ENCODE measurements at places on chromosomes 16 and 17.

DNA sequence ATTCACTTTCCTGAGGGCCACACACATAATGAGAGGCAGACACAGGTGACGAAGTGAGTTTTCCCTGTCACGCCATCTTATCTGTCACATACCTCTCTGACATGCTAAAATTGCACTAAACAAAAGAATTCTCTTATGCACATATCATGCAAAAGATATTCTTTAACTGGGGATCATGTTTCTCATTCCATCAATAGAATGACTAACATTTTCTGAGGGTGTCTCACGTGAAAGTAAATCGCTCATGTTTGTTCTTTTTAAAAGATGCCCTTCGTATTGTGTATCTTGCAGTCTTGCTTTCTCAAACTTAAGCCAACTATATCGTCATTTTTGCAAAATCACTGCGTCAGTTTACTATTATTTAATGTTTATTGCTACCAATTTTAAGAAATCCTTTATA lies 306.4 kb downstream of the WWOX start:
- DNase-seq: no peak

GRCh38 chr17:15409721-15410250 lies 57.6 kb downstream of the CDRT4 start:
- DNase-seq: no peak

DNA sequence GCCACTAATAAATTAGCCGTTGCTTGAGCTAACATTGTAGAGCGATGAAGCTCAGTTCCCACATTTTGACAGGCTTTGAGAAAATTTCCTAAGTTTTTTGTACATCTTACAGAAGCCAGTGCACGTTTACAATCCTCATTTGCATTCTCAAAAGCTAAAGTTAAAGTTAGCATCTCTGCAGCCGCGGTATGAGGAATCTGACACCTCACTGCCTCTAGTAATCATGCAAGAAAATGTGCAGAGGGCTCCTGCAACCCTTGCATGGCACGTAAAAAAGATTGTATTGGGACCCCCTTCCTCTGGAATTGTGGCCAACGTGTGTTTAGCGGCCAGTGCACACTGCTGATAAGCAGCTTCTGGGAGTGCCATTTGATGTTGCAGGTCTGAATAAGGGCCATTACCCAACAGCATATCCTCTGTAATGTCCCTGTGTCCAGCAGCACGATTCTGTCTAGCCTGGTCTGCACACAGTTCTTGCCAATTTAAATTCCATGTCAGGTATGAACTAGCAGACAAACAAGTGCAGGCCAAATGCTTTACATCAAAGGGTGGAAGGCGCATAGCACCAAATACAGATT lies 12.4 kb upstream of the ZNF689 start:
- no peak for DNase-seq

DNA sequence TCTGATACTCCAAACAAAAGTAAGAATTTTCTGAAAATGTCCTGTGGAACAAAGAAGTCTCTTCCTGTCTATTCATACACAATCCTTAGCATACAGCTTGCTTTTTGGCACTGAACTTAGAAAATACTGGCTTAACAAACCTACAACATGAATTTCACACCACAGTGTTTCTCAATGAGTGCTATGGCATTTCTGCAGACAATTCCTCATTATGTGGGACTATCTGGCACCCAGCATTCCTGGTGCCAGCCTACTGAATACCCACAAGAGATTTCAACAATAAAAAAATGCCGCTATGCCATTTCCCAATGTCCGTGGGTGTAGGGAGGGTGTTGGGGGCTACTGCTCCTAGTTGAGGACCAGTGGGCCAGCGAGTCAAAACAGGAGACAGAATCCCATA lies 62.1 kb downstream of the ZNF652 start:
- DNase-seq: no peak

- no peak for DNase-seq
These were observed 43.6 kb upstream of the ANKFY1 start for GRCh38 chr17:4307179-4307930.

DNA sequence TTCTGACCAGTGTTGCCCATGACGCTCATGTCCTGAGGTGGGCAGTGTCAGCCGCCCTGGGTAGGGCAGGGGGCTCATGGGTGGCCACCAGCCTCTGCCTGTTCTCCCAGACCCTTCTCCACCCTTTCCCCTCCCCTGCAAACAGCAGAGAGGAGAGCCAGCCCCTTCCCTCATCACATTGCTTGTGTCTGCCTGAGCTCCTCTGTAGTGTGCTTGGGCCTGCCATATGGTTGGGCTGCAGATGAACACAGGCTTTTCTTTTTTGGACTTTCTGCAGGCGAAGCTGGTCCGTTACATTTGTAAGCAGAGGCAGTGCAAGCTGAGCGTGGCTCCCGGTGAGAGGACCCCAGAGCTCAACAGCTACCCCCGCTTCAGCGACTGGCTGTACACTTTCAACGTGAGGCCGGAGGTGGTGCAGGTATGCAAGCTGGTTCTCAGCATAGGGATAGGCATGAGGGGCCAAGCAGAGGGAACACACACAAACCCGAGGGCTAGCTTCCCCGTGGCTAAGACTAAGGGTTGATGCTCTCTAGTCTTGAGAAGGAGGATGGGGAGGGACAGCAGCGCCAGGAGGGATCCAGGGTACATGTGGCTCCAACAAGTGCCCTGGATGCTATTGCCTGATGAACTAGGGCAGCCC lies 80.6 kb upstream of the LGALS9 start:
- DNase-seq: peak; percentile 49

DNA sequence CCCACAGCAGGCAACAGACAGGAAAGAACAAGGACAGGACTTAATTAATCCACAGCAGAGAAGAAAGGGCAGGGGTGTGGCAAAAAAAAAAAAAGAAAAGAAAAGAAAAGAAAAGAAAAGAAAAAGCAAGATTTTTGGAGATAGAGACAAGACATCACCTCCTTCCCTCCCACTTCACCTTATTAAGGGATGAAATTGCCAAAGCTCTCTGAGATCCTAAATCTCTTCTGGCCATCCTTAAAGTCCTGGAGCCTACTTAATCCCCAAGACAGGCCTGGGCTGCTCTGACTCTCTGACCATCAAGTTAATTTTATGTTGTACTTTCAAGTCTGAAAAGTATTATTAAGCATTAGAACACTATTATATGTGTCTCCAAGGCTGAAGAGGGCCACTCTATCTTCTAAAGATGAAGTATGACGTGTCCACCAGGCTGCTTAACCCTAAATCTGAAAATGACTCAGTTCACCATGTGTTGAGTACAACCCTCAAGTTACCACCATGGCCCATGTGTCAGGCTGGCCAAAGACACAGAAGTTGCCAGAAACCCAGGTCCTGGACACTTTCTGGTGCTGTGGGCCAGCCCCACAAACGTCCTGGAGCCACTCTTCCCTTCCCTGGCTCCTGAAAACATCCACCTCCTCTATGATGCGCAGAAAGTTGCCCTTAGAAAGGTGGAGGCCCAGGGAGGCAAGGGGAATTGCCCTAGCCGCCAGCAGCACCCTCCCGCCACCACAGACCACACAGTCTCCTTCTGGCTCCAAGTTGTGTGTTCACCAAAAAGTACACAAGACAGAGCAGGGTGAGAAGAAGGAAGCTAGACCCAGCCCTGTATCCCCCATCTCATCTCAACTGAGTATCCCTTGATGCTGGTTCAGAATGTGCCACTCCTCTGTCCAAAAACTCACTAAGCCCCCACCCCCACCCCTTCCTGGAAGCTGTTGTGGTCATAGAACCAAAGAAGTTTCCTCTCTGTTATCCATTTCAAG lies 2.7 kb downstream of the SOCS1 start:
- DNase-seq: no peak

- DNase-seq: no peak
These were observed 154.4 kb upstream of the PIRT start for GRCh38 chr17:10992106-10992880.

- DNase-seq: no peak
These were observed 13.9 kb downstream of the NUP93 start for GRCh38 chr16:56743840-56744239.

DNA sequence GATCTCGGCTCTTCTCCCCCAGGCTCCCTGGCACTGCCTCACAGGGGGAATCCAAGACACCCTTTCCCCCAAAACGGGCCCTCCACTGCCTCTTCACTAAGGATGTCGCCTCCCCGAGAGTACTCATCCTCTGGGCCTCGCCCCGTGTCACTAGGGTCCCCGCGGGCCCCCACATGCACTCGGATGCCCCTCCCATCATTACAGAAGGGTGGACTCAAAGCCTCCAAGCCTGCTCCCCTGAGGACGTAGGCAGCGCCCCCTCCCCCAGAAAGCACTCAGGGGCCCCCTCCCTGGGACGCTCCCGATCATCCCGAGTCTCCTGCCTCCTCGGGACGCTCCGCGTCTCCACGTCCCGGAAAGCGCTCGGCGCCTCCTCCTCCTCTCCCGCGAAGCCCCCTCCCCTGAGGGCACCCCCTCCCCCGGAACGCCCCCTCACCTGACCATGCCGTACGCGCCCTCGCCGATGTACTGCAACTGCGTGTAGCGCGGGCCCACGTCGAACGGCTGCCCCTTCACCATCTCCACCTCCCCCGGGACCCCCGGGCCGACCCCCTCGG lies 338 bp downstream of the MAPK3 start:
- no peak for DNase-seq

DNA sequence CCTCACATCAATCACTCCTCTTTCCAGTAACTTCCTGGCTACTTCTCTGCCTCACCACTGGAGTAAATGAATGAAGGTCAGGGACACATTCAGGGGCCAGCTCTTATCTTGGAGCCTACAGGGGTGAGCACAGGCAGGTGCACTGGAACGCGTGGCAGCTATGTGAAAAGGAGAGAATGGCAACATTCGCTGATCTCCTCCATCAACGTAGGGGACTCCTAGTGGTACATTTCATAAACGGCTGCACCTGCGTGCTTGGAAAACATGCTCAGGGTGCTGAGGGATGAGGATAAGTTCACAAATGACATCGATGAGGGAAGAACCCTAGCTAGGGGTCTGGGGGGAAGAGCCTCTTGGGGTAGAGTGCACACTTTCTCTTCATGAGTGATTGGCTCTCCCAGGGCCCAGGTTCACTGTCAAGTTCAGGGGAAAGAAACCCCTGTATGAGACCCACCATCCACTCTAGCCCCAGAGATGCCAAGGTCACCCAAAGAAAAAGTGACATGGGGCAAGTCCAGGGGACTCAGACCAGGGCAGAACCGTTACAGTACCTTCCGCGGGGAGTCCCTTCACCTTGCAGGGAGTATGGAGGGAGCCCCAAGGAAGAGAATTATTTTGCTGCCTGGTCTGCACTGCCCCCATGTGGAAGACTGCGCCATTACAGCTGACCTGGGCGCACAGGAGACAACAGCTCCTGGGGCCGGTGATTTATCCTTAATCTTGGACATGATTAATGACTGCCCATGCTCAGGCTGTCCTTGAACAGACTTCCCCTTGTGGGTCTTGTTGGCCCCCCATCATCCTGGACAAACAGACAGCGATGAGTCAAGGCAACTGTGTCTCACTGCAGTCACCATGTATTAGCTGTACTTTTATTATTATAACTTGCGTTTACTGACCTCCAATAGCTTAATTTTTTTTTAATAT lies 30.1 kb downstream of the VAC14 start:
- DNase-seq: peak; percentile 64

DNA sequence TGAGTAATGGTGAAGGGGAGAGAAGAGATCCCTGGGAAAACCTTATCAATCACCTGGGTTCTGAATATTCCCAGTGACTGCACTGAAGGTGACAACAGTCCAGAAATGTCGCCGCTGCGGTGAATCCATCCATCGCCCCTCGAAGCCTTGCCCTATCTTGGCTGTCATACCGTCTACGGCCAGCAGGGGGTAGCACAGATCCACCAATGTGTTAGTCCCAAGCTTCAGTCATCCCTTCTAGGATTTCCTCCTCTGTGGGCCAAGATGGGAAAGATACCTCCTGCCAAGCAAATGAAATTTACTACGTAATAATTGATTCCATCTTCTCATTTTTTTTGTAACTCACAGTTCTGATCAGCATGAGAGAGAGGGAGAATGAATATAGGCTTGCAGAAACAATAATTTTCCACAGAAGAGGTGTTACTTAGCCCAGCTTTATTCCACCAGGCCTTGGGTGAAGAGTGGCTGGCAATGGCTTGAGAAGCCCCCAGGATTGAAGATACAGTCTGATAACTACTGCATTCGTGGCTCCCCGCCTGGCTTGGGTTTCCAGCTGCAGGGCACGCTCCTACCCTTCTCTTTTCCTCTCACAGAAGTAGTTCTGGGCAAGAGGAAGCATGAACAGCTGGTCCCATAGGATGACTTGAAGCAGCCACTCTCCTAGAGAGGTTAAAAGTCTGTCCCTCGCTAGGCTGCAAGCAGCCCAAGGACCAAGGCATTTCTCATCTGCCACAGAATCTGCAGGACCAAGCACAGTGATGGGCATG lies 2.6 kb upstream of the FMNL1 start:
- peak; percentile 89 for DNase-seq

GRCh38 chr17:34368196-34368945 lies 5.3 kb upstream of the CCL1 start:
- DNase-seq: peak; percentile 8

GRCh38 chr16:9908613-9909012 lies 273.6 kb downstream of the GRIN2A start:
- DNase-seq: peak; percentile 15

DNA sequence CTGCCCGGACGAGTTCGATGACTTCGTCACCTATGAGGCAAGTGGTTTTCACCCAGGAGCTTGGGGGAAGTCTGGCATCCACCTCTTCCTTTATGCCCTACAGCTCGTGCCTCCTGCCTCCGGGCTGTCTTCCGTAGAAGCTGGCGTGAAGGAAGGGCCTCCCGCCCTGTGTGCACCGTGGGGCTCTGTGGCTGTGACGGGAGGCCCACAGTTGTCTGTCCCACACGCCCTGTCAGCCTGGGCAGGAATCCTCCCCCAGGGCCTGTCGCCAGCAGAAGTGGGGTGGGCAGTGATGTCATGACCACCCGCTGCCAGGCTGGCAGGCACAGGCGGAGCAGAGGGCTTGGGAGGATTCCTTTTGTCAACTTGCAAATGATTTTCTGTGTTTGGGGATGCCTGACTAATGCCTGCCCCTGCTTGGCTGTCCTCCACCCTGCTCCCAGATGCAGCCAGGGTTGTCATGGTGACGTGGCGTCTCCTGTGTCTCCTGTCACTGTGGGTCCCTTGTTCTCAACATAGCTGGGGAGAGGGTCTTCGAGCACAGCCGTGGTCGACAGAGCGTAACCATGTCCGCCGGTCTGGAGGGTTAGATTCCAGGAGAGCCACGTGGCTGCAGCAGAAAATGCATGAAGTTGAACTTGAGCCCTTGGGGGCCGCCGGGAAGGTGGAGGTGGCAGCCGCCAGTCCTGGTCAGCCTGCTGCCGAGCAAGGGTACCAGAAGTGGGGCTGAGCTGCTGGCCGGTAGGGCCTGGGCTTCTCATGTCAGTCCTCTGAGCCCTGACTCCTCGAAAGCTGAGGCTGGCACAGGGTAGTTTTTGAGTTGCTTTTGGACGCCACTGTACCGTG lies 46.1 kb downstream of the RAB11FIP3 start:
- no peak for DNase-seq

GRCh38 chr17:74852237-74853047 lies 7.2 kb downstream of the GRIN2C start:
- DNase-seq: no peak

- DNase-seq: no peak
These were observed 61.2 kb upstream of the ENDOV start for GRCh38 chr17:80353718-80354275.

DNA sequence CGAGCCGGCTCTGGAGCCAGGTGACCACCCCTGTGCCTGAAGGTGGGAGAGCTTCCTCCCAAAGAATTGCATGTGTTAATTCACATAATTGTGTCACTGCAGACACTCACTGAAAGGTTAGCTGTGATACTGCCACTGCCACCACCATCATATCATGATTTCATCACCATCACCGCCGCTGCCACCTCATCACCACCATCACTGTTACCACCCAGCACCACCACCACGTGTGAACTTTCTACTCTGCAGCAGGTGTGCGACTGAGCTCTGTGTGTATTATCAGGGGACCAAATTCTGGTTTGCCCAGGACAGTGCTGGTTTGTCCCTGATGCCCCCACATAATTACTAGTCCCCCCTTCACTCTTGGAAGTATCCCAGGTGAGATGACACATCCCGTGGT lies 15.2 kb downstream of the BCAR1 start:
- DNase-seq: no peak

All from pancreas (tissue), 10 donors.